Omental fat pad (tissue), 4 donors: ENCODE measurements at places on chromosomes 16 and 17.

- DNase-seq, result no peak
Observed at GRCh38 chr17:8387914-8388651, 5.1 kb upstream of the RPL26 start.

DNA sequence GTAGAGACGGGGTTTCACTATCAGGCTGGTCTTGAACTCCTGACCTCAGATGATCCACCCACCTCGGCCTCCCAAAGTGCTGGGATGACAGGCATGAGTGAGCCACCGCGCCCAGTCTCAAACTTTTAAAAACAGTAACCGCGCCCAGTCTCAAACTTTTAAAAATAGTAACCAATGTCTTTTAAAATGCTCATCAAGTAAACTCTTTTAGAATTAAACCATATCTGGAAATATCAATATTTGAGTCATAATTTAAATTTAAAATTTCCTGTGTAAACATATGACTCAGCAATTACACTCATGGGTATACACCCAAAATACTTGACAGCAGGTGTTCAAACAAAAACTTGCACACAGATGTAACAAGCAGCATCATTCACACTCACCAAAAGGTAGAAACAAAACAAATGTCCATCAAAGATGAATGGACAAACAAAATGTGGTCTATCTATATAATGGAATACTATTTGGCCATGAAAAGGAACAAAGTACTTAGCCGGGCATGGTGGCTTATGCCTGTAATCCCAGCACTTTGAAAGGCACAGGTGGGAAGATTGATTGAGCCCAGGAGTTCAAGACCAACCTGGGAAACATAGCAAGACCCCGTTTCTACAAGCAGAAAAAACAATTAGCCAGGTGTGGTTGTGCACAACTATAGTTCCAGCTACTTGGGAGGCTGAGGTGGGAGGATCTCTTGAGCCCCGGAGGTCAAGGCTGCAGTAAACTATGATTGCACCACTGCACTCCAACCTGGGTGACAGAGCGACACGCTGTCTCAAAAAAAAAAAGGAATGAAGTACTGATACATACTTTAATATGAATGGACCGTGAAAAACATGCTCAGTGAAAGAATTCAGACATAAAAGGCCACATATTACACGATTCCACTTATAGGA, 20.2 kb downstream of the ENPP7 start:
- no peak for DNase-seq

GRCh38 chr16:55100100-55100499, 169.4 kb downstream of the IRX5 start:
- DNase-seq, result no peak

DNA sequence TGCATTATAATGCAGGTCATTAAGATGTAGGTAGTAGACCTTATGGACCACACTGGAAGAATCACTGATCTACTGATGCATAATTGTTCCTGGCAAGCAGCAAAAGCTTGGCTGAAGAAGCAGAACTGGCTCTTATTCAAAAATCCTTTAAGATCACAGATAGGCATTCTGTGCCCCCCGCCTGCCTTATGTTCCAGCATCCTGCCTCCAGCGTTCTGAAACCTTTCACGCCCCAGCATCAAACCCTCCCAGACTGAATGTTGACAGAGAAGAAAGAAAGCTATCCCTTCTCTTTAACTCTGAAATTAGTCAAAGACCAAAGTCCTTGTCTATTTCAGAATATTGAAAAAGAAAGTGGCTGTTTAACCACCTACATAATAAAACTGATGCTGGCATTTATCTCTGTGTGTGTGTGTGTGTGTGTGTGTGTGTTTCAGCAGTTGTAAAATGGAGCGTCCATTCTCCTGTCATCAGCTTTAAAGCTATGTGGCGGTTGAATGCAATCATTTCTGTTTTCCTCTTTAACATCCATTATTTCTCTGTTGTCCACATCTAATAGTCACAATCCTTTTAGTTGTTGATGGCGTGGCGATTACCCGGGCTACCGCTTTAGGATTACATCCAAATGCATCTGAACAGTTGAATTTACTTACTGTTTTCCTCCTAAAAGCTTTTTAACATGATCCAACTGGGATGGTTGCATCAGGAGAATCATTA, 350.4 kb downstream of the HS3ST4 start:
- no peak for DNase-seq

- no peak for DNase-seq
Observed at GRCh38 chr17:73371285-73371684, 59.5 kb upstream of the CDC42EP4 start.

- no peak for DNase-seq
Observed at GRCh38 chr17:55926276-55926990, 175.6 kb downstream of the PCTP start.

DNA sequence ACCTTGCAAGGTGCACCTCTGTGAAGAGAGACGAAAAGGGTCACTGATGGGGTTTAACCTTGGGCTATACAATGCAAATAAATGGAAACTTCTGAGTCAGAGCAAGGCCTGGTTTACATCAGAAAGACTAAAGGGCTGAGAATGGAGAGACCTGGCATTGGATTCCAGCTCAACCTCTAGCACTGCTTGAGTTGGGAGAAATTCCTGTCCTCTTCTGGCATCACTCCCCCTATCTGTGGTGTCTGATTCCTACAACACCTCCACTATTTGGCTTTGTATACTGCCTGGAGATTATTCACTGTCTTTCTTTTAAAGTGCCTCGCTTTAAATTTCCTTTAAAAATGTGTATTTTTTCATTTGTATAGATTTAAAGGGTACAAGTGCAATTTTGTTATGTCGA, 68.8 kb downstream of the GPR139 start:
- DNase-seq, result no peak

GRCh38 chr17:29892201-29892600, 37.8 kb downstream of the SSH2 start:
- DNase-seq, result no peak

DNA sequence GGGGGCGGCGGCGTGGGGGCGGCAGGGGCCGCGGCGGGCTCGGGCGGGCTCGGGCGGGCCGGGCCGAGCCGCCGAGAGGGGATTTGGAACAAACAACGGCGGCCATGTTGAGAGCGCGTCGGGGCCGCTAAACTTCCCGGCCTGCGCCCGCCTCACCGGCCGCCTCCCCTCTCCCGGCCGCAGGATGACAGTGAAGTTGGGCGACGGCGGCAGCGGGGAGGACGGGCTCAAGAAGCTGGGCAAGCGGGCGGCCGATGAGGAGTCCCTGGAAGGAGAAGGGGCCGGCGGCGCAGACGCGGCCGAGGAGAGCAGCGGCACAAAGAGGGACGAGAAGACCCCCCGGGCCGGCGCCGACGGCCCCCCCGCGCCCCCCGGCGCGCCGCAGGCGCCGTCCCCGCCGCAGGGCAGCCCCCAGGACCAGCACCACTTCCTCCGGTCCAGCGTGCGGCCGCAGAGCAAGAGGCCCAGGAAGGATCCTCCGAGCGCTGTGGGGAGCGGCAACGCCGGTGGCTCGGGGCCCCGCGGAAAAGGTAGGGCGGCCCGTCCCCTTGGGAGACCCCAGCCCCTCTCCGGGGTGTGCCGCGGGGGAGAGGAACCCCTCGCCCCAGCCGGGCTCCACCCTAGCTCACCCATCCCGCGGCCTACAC, 2.4 kb downstream of the CRAMP1 start:
- no peak for DNase-seq

GRCh38 chr17:41451154-41451728, 10.5 kb upstream of the KRT38 start:
- DNase-seq, result no peak

DNA sequence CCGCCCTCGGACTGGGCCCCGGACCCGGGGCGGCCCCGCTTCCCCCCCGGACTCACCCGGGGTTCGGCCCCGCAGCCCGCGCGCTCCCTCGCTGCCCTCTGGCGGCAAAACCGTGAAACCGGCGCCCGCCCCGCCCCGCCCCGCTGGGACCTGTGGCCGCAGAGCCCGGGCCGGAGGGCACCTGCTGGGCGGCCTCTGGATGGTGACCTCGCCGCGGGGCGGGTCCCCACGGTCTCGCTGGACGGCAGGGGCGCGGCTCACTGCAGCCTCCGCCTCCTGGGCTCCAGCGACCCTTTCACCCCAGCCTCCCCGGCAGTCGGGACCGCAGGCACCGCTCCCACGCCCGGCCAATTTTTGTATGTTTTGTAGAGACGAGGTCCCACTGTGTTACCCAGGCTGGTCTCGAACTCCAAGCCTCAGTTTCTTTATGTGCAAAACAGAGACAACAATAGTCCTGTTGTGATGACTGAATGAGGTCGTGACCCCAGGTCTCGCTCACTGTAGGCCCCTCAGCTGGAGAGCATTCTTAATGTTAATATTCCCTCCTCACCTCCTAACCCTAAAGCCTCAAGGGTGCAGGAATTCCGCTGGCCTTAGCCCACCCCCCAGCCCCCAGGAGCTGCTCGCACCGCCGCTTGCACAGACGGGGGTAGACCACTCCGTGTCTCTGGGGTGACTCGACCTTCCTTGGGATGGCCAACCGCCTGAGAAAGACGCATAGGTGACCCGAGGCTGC, 33.7 kb upstream of the RPH3AL start:
- DNase-seq, result peak; percentile 51

- no peak for DNase-seq
Observed at GRCh38 chr16:24141466-24141865, 114.7 kb upstream of the CACNG3 start.

GRCh38 chr17:43521389-43521788, 24.8 kb downstream of the ETV4 start:
- DNase-seq, result no peak

DNA sequence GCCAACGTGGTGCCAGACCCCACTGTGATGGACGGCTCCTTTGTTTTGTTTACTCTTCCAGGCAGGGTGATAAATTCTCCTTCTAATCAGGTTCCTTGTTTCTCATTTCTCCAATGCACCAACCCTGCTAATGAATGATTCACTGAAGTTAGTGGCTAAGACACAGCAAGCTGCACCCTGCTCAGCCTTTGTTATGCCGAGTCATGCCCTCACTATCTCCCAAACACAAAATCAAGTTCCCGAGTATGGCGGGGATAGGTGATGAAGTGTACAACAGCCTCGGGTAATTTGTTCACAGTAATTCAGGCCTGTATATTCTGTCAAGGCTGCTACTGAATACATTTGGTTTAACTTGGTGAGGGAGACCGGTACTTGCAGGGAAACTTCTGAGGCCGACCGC, 83.8 kb upstream of the HS3ST4 start:
- no peak for DNase-seq

DNA sequence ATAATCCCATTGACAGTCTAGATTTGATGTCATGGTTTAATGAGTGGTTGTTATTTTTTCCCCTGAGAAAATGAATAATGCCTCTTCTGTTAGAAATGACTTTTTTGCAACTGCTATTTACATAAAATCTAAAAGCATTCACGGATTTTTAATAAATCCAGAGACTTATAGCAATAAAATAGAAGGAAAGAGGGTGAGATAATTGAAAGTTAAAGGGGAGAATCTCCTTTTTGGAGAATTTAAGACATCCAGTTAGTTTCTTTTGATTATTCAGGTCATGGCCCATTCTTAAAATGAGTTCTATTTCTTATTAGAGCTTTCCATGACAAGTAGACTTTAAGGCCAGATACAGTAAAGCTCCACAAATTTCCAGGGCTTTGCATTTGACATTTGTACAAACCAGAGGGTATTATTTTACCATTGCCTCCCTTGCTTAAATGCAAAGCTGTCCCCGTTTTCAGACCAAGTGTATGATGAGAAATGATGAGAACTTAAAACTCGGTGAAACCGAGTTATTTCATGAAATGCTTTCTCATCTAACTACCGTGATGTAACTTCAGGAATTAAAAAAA, 789.0 kb upstream of the SOX9 start:
- DNase-seq, result no peak

GRCh38 chr17:1639549-1640180, 5.9 kb downstream of the SCARF1 start:
- DNase-seq, result no peak

DNA sequence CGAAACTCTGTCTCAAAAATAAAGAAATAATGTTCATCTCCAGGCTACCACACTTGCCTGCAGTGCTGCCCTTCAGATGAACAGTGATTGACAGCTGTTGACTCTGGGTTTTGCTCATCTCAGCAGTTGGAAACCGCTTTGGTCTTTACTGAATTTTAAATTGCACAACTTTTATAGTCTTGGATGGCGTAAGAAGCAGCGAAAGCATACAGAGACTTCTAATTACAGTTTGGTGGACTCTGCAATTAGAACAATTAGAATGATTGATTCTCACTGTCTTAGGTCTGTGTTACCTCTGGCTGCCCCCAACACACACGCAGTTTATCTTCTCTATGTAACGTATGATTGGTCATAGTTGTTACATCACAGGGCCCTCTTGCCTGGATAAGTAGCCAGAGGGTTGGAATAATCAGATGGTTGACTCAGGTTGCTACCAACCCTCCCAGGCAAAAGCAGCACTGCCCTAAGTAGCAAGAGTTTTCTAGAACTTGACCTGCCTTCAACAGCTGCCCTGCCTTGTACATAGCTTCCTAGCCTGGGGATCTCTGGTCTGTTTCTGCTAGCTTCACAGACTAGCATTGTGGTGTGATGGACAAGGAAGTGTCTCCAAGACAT, 1.9 kb upstream of the NAT9 start:
- DNase-seq, result no peak

DNA sequence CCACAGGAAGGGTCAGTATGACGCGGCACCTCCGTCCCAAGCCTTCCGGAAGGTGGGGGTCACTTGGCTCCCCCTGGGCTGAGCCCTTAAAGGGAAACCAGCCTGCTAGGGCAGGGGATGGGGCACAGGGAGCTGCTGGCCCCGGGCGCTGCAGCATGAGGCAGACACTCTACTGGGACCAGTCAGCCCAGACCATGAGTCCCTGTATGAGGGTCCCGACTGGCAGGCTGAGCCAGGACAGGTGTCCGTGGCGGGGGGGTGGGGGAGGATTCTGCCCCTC, 43.4 kb upstream of the ZC3H18 start:
- DNase-seq, result no peak

- no peak for DNase-seq
Observed at GRCh38 chr16:2150418-2151187, 2.2 kb downstream of the RAB26 start.

GRCh38 chr17:67532326-67532871, 155.3 kb downstream of the PITPNC1 start:
- no peak for DNase-seq

- DNase-seq, result no peak
Observed at GRCh38 chr16:53864819-53865493, 161.0 kb downstream of the FTO start.

DNA sequence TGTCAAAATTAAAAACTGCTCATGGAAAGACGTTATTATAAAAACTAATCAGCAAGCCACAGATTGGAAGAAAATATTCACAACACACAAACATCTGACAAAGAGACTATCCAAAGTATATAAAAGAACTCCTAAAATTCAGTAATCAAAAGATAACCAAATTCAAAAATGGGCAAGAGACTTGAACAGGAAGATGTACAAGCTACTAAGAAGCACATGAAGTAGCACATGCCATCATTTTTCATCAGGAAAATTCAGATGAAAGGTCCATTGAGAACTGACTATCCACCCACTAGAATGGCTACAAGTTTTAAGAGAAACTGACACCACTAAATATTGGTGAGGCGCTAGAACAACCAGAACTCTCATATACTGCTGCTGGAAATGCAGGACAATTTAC, 3.4 kb upstream of the HLF start:
- DNase-seq, result no peak

GRCh38 chr17:8125154-8125946, 1.4 kb upstream of the HES7 start:
- peak; percentile 97 for DNase-seq
